ENCODE measurements at places on chromosomes 7 and 10.

DNA sequence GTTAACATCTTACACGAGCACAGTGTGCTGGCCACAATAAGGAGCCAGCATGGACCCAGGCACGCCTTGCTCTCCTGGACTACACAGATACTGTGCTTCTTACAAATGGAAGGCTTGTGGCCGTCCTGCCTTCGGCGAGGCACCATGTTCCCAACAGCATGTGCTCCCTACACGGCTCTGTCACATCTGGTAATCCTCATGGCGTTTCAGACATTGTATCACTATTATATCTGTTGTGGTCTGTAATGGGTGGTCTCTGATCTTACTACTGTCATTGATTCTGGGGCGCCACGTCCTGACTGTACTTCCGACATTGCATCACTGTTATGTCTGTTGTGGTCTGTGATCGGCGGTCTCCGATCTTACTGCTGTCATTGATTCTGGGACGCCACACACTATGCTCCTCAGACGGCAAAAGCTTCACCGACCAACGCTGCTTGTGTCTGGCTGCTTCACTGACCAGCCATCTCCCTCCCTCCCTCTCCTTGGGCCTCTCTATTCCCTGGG, 195.4 kb downstream of the MAD1L1 start:
- DNase-seq, result peak; percentile 11

GRCh38 chr10:57482259-57482658, 785.4 kb downstream of the IPMK start:
- DNase-seq, result no peak

GRCh38 chr10:47214520-47214919, 85.5 kb upstream of the GDF10 start:
- DNase-seq, result no peak

DNA sequence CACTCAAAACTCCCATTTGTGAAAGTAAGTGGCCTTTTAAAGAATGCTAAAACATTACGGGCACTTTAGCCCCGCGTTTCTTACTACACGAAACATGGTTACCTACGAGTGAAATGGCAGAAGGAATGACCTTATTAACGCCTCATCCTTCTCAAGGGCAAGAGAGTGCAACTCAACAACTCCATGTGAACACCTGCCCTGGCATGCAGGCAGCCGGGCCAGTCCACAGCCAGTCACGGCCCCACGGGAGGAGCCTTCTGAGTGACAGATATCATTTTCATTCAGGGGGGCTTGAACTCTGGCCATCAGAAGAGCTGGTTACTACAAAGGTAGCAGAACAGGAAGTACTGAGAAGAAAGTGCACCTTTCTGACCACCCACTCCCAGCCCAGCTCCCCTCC, 236.1 kb downstream of the PTPRN2 start:
- no peak for DNase-seq

DNA sequence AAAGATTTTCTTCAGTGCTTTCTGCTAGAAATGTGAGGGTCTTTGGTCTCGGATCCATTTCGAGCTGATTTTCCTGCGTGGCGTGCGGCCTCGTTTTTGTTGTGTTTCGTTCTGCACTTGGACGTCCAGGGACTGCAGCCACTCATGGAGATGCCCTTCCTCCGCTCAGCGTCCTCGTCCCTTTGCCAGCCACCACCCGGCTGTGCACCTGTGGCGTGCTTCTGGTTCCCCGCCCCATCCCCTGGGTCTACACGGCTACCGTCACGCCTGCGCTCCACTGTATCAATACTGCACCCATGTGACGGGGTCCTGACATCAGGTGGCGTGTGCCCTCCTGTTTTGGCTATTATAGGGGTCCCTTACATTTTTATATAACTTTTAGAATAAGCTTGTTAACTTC, 42.7 kb upstream of the NKX6-2 start:
- no peak for DNase-seq

- DNase-seq, result peak; percentile 15
These were observed 44.0 kb upstream of the SORBS1 start for GRCh38 chr10:95605163-95605562.

Data from foreskin fibroblast (primary cell).